Stimulated activated CD4-positive, alpha-beta T cell treated with anti-CD3 and anti-CD28 coated beads, Interleukin-1b, Interleukin-23, amount 100 ng/mL, for 4 hours (primary cell): ENCODE measurements at places on chromosomes 11 and 22.

DNA sequence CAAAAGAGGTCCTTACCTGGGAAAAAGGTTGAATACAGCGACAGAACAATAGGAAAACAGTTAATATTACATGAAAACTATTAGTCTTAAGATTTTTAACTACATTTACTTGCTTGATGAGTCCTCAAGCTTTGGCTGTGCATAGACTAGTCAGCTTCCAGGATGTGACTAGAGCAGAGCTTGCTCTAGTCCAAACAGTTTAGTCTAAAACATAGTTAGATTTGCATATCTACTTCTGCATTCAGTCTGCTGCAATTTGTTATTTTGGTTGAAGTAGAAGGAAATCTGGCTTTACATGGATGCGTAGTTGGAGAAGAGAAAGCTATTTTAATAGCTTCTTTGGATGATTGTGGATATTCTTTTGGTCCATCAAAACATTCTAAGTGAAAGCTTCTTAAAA lies 95.3 kb upstream of the ALKBH3 start:
- no peak for DNase-seq

DNA sequence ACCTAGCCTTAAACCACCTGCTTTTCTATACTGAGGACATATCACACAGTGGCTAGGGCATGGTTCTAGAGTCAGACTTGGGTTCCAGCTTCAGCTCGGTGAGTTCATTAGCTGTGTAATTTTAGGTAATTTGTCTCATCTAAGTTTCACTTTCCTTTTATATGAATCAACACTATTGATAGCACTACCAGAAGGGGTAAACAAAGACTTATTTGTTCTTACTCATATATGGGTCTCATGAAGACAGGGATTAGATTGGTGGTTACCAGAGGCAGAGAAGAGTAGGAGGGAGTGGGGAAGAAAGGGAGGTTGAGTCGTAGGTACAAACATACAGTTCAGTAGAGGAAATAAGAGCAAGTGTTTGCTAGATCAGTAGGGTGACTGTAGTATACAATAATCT lies 924.7 kb downstream of the OPCML start:
- DNase-seq = no peak

DNA sequence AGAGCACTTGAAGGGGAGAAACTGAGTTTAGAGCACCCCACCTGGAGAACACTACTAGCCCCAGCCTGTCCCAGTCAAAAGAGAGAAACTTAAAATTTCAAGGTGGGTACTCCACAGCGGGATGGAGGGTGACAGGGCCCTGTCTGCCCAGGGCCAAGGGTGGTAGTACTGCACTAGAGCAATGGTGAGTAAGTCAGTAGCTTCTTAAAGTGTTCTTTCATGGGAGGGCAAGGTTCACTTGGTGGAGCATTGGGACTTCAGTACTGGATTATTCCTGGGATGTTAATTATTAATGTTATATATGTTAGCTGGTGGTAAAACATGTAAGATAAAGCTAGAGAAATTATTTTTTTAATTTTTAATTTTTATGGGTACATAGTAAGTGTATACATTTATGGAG lies 28.5 kb upstream of the AQP11 start:
- no peak for DNase-seq

DNA sequence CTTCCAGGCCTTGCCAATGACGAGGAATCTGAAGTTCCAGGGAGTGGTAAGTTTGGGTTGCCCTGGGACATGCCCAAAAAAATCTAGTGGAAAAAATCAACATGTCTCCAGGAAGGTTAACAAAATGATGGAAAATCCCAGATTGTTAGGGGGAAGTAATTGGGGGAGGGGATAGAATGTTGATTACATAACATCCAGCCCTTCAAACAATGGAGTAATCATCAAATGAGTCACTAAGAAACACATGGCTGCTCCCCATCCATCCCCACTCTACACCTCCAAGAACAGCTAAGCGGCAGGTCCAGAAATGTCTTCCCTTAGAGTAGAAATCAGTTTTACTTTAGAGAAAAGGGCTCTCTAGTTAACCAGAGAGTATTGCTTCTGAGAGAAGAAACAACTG lies 94.9 kb downstream of the ETS1 start:
- no peak for DNase-seq

GRCh38 chr22:20430101-20430719 lies 7.4 kb downstream of the SCARF2 start:
- no peak for DNase-seq

DNA sequence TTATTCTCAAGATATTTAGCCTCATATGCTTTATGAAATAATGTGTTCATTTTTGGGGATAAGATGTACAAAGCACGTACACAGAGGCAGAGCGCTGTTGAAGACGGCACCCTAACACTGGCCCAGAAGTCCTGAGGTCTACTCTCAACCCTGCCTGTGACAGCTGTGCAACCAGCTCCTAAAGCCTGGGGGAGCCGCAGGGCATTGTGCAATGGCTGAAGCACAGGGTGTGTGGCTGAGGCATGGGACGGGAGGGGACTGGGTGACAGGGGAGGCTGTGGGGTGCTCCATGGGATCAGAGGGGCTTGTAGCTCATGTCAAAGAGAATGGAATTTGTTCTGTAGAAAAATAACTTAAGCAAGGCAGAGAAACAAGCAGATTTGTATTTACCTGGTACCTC lies 27.7 kb downstream of the FAM227A start:
- no peak for DNase-seq

DNA sequence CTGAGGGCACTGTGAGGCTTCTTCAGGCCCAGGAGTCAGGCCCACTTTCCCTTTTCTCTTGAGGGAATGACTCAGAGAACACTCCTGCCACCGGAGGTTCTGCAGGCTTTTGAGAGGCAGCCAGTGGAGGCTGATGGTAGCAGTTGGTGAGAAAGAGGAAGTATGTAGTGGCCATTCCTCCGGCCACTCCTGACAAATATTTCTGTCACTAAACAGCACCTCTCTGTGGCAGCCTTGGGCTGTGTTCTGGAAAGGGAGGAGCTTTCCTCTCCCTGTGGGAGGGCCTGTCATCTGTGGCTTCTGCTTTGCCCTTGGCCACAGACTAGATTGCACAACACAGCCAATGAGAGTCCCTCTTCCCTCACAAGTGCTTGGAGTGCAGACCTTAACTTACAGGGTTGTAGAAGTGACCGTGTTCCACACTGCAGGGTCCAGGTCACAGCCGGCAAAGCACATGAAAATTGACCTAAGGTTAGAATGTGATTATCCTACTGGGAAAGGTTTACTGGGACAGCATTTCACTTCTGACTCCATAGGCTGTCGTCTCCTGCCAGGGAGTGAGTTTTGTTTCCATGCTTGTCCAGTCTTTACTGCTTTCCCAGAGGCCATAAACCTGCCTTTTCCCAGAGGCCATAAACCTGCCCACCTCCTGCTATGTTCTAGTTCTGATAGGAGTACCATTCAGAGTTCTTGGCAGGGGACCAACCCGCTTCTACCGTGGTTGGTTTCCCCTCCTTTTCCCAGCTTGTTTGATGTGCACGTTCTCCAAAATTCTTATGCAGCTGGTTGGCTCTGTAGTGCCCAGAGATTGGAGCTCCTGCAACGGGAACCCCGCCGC lies 33.3 kb downstream of the MARK2 start:
- no peak for DNase-seq

DNA sequence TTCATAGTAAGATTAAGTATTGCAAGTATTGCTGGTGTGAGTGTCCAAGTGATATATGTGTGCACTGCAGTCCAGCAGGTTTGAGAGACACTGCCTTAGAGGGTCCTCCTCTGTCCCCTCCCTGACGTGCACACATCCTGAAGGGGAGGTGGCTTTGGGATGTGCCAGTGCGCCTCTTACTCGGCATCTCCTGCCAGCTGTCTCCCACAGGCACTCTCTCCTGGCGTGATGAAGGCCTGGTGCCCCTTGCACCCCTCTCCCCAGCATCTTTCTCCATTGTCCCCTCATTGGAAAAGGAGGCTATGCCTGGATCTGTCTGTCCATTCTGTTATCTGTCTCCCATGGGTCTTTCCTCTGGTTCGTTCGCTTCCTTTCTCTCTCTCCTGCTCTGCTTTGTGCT lies 24.2 kb downstream of the GTPBP1 start:
- DNase-seq = no peak

- DNase-seq = no peak
These were observed 69.4 kb upstream of the HORMAD2 start for GRCh38 chr22:30010789-30011405.

DNA sequence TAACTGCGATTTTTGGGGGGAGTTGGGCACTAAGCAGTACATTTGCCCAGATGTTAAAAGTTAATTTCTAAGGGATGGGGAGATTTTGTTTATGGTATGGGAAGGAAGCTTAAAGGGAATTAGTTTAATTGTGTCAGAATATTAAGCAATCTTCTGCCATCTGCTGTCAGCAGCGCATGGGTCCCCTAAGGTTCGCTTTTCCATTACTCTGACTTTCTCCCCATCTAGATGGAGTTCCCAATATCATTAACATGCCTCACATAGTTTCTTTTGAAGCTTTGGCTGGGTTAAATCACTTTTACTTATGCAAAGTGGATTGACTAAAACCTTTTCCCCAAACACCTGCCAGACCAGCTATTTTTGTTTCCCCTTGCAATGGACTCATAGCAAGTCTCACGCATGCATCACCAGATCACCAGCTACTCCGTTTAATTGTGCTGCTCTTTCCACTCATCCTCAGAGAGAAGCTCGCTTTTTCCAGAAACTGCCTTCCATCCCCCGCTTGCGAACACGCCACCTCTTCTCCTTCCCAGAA lies 172.7 kb downstream of the FAT3 start:
- no peak for DNase-seq

GRCh38 chr11:17494019-17494418 lies 17.4 kb upstream of the ABCC8 start:
- no peak for DNase-seq

GRCh38 chr22:31616315-31616980 lies 45.6 kb downstream of the PISD start:
- DNase-seq = no peak

GRCh38 chr11:86013713-86014112 lies 55.2 kb downstream of the PICALM start:
- DNase-seq = no peak

GRCh38 chr11:114622858-114623257 lies 27.3 kb upstream of the NXPE4 start:
- DNase-seq = no peak

DNA sequence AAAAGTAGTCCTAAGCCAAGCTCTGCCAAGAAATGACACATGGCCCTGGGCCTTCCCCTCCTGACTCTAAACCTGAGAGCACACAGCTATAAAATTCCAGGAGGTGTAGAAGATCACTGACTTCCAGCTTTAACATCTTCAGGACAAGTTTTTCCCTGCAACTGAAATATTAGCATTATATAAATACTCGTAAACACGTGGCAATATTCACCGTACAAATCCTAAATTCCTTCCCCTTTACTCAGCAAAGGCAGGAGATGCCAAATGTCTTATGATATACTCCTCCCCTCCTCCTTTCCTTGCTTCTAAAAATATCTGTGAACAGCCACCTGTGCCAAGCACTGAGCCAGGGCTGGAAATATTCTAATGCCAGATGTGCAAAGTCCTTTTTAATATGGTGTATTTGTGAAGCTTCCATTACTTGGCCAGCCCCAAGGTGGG lies 194.0 kb downstream of the LARGE1 start:
- DNase-seq = no peak

- DNase-seq = no peak
These were observed 1.0 kb upstream of the ADSL start for GRCh38 chr22:40345271-40345670.

- DNase-seq = no peak
These were observed 110.3 kb upstream of the PITPNB start for GRCh38 chr22:28029201-28029948.

GRCh38 chr11:50080256-50080655 lies 47.6 kb downstream of the OR4C45 start:
- no peak for DNase-seq

- DNase-seq = no peak
These were observed 42.0 kb upstream of the FIBIN start for GRCh38 chr11:26951809-26952515.

DNA sequence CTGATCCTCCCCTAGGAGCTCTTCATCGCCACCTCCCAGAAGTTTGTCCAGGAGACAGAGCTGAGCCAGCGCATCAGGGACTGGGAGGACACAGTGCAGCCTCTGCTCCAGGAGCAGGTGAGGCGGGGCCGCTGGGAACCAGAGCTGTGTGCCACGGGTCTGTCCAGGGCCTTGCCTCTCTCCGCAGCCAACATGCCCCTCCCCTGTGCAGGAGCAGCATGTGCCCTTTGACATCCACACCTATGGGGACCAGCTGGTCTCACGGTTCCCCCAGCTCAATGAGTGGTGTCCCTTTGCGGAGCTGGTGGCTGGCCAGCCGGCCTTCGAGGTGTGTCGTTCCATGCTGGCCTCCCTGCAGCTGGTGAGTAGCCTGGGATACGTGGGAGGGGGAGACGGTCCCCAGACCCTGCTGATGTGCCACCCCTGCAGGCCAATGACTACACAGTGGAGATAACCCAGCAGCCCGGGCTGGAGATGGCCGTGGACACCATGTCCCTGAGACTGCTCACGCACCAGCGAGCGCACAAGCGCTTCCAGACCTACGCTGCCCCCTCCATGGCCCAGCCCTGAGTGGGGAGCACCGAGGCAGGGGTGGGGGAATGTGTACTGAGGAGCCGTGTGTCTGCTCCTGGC lies 2.5 kb downstream of the SCO2 start:
- no peak for DNase-seq

GRCh38 chr11:16082095-16083055 lies 274.0 kb downstream of the SOX6 start:
- DNase-seq = no peak

- DNase-seq = no peak
These were observed 50.7 kb downstream of the OTOG start for GRCh38 chr11:17597770-17598169.

DNA sequence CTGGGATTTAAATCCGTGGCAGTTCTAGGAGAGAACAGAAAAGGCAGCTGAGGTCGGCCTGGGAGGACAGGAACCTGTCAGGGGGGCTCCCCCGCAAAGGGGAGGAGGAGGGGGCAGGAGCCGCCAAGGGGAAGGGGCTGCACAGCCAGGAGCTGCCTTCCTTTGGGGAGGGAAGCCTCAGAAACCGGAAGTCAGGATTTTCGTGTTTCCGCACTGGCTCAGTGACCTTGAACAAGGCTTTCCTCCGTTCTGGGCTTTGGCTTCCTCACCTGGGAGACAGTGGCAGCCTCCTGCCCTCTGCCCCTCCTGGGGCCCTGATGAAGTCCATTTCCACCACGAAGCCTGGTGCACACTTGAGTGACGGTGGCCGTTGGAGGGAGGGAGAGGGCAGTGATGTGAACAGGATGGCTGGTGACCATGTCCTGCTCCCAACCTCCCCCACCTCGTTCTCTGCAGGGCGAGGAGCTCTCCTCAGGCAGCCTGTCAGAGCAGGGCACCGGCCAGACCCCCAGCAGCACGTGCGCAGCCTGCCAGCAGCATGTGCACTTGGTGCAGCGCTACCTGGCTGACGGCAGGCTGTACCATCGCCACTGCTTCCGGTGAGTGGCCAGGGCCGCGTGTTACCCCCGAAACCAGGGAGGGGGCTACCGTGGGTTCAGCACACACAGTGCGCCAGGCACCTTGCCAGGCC lies 12.6 kb downstream of the MICALL1 start:
- DNase-seq = no peak

GRCh38 chr22:37533995-37534394 lies 14.8 kb upstream of the CARD10 start:
- DNase-seq = no peak

- DNase-seq = no peak
These were observed 344.4 kb upstream of the CADM1 start for GRCh38 chr11:115848611-115849010.
